Activated CD4-positive, alpha-beta T cell treated with anti-CD3 and anti-CD28 coated beads for 48 hours (primary cell): ENCODE measurements at places on chromosomes 6 and 20.

DNA sequence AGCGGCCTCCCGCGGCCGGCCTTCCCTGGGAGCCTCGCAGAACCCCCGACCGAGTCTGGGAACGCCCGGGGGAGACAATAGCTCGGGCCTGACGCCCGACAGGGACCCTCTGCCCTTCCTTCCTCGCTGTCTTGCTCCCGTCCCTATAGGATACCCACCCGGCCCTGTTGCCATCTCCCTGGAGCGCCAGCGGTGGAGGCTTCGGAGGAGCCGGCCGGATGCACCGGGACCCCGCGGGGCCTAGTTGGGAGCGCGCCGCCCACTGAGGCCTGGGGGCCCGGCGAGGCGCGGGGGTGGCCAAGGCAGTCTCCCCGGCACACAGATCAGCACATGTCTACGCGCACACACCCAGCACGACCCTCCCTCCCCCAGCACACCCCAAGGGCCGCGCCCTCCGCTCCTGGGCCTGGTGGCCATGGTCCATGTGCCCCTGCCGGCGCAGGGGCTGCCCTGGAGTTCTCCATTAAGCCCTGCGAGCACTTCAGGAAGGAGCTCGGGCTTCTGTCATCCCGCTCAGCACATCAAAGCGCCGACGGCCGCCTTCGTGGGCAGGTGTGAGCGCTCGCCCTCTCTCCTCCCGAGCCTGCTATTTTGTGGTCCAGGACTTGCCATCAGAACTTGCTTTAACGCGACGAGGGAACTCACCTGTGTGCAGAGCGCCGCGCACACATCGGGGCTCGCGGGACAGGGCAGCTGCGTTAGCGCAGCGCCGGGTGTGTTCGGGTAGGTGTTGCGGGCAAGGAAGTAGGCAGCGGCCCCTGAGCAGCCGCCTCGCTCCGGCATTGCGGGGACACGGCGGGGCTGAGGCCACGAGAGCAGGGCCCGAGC, 3.7 kb downstream of the FOXF2 start:
- no peak for DNase-seq

DNA sequence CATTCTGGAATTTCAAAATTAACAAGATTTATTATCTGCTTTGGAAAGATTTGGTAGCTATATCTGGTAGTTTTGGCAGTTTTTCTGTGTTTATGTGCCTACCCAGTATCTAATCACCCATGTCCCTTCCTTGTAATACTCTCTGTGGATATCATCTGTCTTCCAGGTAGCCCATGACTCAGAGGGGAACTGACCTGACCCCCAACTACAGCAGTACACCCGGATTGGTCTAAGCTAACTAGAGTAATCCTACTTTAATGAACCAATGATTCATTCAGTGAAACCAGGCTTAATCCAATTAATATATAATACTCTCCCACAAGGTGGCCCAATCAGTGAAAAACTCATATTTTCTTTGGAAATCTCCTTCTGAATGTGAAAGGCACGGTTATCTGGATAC, 295.3 kb upstream of the SULF2 start:
- no peak for DNase-seq

GRCh38 chr6:16759181-16759645, 2.0 kb downstream of the ATXN1 start:
- DNase-seq: no peak

- DNase-seq: peak; percentile 100
These were observed at the start of gene GNL1 for GRCh38 chr6:30556066-30556905. Gene GNL1 (minus strand): TSS chr6:30556489. CDS start chr6:30556203, 286 bp downstream.

DNA sequence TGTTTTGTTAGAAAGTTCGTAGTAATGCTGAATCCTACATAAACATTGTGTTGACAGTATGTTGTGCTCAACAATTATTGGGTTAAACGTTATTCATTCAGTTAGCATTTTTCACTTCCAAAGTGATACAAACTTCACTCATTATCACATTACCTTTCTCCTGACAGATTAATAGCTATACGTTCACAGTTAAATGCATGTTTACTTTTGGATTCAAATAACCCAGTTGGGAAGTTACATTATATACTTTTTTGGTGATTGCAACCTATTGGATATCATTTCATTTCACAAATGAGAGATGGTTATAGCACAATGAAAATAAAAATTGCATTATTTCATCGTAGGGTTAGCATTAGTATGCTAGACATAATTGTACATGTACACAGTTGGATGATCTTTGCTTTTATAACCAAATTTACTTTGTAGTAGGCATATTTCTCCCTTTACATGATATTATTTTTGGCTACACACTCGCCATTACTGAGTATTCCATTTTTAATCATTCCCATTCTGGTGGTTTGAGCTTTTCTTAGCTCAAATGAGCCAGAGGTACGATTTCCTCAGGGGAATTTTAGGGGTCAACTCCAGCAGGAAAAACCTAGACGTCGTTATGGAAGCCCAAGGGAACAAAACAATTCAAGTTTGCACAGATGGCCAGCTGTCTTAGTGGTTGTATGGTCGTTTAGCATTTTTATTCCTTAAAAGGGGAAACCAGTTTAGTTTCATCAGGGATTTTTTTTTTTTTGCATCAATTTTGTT, 2.1 kb upstream of the HIVEP1 start:
- no peak for DNase-seq

DNA sequence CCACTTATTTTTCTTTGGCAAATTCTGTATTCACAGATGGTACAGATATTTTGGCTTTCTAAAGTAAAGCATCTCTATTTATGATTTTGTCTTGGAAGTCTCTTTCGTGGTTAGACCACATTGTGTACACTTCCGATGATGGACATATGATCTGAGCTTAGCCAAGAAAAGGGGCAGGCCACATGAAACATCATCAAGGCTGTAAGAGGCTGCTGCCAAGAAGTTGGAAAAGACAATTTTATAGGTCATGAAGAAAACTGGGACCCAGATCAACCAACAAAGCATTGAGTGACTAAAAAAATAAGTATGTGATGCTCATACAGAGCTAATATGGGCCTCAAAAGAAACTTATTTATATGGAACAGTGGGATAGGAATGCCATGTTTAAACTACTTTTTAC, 266.4 kb downstream of the HAO1 start:
- no peak for DNase-seq

- no peak for DNase-seq
These were observed 5.2 kb downstream of the ZNF341 start for GRCh38 chr20:33736962-33737361.

DNA sequence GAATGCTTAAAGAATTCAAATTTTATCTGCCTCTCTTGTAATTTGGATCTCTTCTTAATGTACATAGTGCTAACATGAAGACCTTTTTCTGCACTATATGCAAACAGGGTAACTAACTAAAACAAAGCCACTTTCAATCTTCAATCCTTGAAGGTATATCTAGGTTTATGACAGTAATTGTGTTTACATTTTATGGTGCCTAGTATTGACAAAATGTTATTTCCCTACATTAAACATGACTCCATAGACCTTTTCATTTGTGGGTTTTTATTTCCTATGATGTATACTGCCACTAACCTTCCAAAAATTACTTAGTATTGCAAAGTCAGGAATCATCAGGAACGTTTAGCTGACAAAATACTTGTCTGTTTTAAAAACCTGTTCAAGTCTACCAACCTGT, 95.9 kb downstream of the B3GAT2 start:
- DNase-seq: no peak

DNA sequence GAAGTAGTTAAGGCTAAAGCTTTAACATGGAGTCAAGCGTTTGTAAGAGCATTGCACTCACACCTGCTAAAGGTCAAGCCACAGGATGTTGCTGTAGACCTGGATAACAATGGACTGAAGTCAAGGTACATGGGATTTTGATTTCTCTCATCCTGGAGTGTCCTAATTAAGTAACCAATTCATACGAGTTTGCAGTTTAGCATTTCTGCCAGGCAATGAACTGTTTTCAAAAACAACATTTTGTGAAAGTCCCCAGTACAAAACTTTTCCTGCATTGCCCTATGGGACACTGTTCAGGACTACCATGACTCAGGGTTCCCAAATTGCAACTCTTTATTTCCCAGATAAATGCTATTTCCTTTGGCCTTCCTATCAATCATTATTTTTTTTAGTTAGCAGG, 17.4 kb upstream of the SIRPB1 start:
- no peak for DNase-seq

GRCh38 chr6:157227202-157228166, 95.8 kb downstream of the TMEM242 start:
- DNase-seq: no peak

GRCh38 chr6:90144396-90144795, 152.2 kb downstream of the BACH2 start:
- peak; percentile 77 for DNase-seq

DNA sequence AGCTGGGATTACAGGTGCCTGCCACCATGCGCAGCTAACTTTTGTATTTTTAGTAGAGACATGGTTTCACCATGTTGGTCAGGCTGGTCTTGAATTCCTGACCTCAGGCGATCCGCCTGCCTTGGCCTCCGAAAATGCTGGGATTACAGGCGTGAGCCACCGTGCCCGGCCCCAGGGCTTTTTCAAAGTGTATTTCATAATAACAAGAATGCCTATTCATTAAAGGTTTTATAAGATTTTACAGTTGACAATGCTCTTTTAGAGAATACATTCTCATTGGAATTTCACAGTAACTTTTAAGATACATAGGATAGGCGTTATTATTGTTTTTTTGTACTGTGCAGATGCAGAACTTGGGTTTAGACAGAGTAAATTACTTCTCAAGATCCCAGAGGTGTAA, 52.6 kb upstream of the PTPRK start:
- DNase-seq: no peak

GRCh38 chr6:153989989-153990388, 49.1 kb upstream of the OPRM1 start:
- DNase-seq: no peak

- peak; percentile 78 for DNase-seq
These were observed 54.0 kb upstream of the BTN3A2 start for GRCh38 chr6:26311012-26311384.

GRCh38 chr6:73648166-73648565, 5.6 kb downstream of the SLC17A5 start:
- DNase-seq: no peak

DNA sequence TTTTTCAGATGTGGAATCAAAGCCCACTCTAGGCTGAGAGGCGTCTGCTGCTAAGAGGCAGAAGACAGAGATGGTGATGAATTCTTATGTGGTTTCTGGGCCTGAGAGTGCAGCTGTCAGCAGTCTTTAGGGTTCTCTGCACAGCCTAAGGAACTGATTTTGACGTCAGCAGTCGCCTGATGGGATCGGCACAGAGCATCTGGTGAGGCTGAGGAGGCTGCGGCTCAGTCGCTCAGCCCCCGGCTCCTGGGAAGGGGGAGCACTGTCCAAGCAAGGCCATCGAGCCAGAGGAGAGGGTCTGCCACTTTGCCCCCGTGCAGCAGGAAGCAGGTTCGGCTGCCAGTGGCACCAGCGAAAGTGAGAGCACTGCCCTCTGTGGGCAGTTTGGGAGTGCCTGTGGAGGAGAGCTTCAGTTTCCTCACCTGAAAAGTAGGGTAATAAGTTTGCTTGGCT, 92.5 kb downstream of the TCP11 start:
- peak; percentile 25 for DNase-seq

- DNase-seq: no peak
These were observed 659.0 kb upstream of the HS3ST5 start for GRCh38 chr6:115001731-115002350.

GRCh38 chr20:8213831-8214587, 81.9 kb downstream of the PLCB1 start:
- no peak for DNase-seq

DNA sequence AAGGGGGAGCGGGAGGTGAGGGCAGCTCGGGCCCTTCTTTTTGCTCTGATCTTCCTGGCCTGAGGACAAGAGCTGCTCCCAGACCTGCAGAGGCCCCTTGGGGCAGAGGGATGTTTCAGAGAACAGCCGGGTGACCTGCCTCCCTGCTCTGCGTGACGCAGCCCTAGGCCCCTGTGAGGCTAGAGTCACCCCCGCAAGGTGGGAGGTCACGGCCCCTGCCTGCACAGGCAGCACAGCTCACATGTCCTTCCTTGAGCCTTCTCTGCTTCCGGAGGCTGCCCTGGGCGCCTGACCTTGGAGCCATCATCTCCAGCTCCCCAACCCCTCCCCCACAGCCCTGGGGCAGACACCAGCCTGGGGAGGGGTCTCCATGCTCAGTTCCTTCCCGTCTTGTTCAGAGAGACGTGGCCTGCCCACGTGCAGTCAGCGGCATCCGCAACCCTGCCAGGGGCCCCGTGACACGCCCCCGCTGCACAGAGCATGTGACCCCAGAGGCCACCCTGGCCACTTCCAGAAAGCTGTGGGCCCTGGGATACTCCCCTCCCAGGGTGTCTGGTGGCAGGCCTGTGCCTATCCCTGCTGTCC, at the start of gene BIRC7:
Gene BIRC7 (plus strand): TSS at position 507 of the 585 bp plus-strand sequence. CDS start 192 bp downstream, outside the sequence.
- DNase-seq: no peak

GRCh38 chr6:89021629-89022028, 58.2 kb upstream of the RNGTT start:
- DNase-seq: no peak

DNA sequence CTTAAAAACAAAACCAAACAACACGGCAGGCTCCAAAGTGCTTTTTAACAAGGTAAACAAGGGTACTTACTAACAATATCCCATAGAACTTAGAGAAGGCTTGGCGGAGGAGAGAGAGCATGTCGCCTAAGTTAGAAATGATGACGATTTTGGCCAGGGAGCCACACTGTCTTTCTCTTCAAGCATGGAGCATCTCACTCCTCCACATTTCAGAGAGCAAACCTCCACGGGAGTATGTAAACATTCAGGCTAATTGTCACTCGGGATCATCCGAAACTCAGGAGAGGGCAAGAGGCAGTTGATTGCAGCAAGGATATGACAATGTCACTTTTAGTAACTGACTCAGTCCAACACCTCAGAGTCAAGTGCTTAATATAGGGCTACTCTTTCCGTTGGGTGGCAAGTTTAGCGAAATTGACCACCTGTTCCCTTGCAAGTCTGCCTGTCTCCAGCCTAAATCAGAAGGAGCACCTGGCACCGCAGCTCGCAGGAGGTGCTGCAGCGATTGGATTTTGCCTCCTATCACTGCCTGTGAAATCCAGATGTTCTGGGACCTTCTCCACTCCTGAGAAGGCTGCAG, 65.8 kb upstream of the RPS6KA2 start:
- DNase-seq: no peak

DNA sequence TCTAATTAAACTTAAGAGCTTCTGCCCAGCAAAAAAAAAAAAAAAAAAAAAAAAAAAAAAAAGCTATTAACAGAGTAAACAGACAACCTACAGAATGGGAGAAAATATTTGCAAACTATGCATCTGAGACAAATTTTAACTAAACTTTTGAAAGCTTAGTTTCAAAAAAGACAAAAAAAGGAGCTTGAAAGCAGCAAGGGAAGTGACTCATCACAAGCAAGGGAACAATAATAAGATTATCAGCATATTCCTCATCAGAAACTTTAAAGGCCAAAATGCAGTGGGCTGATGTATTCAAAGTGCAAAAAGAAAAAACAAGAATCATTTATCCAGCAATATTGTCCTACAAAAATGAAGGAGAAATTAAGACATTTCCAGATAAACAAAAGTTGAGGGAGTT, 158.6 kb downstream of the RNF144B start:
- no peak for DNase-seq

GRCh38 chr6:5383856-5384255, 122.5 kb downstream of the FARS2 start:
- DNase-seq: no peak

DNA sequence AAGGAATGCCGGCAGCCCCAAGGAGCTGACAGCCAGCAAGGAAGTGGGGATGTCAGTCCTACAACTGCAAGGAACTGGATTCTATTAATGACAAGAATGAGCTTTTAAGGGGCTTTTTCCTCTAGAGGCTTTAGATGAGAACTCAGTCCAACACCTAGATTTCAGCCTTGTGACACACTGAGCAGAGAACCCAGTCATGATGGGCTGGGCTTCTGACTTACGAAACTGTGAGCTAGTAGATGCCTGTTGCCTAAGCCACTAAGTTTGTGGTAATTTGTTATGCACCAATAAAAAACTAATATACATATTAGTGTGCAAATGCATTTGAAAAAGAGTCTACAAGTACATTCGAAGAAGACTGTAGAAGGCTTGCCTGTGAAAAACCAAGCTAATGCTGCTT, 263.3 kb downstream of the SOX4 start:
- no peak for DNase-seq
